ENCODE measurements at places on chromosomes 4 and X.

DNA sequence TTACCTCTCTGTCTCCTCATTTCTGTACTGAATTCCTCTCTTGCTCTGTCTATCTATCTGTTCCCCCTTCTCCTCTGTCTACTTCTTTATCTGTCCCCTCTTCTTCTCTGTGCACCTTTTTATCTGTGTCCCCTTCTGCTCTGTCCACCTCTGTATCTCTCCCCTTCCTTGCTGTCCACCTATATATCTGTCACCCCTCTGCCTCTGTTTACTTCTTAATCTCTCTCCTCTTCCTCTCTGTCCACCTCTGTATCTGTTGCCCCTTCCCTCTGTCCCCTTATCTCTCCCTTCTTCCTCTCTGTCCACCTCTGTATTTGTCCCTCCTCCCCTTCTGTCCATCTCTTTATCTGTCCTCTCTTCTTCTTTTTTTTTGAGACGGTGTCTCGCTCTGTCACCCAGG lies 8.9 kb downstream of the CCDC22 start:
- no peak for DNase-seq

GRCh38 chr4:5821665-5822358 lies 71.1 kb downstream of the CRMP1 start:
- DNase-seq = no peak

DNA sequence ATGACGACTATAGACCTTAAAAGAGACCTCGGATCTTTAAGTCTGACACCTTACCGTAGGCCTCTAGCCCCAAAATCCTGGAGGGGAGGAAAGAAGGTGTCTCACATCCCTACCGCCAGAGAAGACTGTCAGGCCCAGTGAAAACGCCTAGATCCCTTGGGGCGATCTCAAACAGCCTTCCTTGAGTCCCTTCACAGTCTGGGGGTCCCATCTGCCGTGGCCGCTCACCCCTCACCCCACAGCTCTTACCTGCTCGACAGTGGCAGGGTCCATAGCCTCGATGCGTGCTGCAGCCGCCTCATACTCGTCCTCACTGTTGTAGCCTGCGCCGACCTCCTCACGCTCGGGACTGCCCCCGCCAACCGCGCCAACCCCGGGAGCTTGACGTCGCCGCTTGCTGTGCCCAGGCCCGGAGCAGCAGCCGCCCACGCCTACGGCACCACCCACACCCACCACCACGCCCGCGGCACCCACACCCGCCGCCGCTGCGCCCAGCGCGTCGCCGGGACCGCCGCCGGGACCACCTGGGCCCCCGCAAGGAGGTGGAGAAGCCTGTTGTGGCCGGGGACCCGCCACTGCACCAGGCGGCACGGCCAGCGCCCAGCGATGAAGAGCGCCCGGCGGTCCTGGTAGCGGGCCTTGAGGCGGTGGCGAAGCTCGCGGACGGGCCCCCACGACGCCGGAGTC lies 536 bp downstream of the OTUD5 start:
- DNase-seq = no peak

- DNase-seq = no peak
Measured at GRCh38 chr4:2218436-2218835, 23.5 kb downstream of the HAUS3 start.

DNA sequence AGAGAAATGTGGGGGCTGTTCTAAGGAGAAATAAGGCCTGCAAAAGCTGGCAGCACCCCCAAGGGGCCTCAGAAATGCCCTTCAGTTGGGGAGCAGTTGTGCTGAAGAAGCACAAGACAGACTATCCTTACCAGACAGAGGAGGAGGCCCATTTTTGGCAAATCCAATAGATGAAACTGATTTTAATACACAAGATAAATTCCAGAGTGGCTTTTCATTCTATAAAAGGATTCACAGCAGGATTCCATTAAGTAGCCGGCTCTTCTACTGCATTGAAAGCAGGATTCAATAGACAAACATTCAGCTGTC lies 8.1 kb downstream of the SEPTIN6 start:
- no peak for DNase-seq

Data from HuH-7 (cell line).